Upper lobe of left lung (tissue), 6 donors: ENCODE measurements at places on chromosomes 4 and X. TPM values are rescaled to one million over a fixed set of nuclear protein-coding genes. Genes with fewer than 3 reads are reported as not detected.

MRFAP1 gene
- 129 TPM for total RNA-seq

NSUN7 gene
- total RNA-seq, result 47.1 TPM

DNA sequence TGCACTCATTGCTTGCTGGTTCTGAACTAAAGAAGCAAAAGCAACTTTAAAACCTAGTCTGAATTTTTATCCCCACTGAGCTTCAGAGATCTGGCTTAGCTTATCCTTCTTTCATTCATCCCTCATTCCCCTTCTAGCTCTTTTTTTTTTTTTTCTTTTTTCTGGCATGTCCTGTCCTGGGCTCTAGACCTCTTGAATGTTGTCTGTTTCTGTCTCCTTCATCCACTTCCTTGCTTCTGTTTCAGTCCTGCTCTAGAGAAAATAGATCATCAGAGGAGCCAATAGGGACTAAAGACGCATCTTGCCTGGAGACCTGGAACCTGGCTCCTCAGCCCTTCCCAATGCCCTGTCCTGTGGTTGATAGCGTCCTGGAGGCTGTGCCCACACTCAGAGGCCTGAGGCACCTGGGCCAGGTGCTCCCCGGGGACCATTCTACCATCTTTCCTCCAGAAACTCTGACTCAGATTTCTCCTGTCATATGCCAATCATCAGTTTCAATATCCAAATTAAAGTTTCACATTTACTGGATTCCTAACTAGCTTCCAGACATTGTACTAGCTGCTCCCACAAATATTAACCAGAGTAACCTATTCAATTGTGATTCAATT, 115.7 kb upstream of the GATB start:
- no peak for DNase-seq

- DNase-seq, result no peak
These were observed 392.6 kb upstream of the EPHA5 start for GRCh38 chr4:66062921-66063320.

BANK1 gene
- total RNA-seq, result 7.6 TPM

DNA sequence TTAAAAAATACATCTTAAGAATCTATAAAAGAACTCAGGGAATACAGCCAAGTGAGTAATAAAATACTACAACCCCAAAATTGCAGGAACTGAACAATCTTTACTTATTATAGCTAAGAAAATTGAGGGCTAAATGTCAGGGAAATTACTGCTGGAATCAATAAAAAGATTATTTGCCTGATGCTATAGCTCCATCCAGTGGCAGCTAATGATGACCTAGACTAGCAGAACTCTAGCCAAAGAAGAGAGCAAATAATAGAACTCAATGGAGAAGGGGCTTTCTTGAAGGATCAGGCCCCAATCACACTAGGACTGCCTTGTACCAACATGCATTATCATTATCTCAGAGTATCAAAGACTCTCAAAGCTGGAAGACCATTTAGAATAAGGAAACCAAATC, 85.0 kb upstream of the FAM241A start:
- DNase-seq, result no peak

GRCh38 chrX:48934581-48935300, 15.9 kb upstream of the PIM2 start:
- no peak for DNase-seq

DNA sequence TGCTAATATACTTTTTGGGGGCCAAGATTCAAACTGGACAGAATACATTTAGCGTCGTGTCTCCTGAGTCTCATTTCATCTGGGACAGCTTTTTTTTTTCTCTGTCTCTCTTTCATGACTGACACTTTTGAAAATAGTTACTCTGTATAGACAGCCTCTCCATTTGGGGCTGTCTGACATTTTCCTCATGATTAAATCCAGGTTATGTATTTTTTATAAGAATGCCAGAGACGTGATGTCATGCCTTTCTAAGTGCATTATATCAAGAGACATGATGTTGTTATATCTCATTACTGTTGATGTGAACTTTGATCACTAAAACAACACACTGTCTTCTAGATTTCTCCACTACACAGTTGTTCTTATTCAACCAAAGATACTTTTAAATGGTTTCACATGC, 199.0 kb downstream of the BANK1 start:
- no peak for DNase-seq

GRCh38 chr4:55004831-55005230, 120.6 kb downstream of the KDR start:
- no peak for DNase-seq

ZNF41 gene
- 35.6 TPM for total RNA-seq
